ENCODE measurements at places on chromosomes 2 and 18.

GRCh38 chr2:17540093-17540812 lies at the start of gene VSNL1:
Gene VSNL1 (plus strand): TSS chr2:17540696. CDS start chr2:17592075, 51,379 bp downstream.
- DNase-seq: peak; percentile 94

DNA sequence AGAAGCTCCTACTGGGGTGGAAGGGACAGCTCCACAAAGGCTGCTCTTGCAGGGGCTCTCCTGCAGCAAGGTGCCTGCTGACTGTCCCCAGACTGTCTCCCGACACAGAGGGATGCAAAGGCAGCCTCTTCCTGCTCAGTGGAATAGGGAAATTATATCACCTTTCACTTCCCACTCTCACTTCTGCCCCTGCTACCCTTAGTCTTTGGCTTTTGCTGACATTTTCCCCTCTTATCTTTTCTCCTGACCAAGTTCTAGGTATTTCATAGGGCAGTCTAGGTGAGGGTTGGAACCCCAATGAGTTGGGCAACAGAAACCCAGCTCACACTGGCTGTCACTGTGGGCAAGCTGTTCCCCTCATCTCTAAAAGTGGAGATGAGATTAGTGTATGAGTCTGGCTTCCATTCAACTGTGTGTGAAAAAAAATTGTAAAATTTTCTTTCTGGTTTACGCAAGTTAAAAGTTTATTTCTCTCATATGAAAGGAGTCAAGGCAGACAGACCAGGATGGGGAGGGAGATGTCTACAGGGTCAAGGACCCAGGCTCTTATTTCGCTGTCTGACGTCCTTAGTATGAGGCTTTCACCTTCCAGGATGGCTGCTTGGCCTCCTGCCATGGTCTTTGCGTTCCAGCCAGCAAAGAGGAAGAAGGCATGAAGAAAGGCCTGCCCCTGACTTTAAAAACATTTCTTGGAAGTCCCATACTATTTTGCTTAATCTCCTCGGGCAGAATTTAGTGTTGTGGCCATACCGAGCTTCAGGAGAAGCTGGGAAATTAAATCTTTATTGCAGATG lies 7.5 kb upstream of the MOCOS start:
- DNase-seq: no peak

DNA sequence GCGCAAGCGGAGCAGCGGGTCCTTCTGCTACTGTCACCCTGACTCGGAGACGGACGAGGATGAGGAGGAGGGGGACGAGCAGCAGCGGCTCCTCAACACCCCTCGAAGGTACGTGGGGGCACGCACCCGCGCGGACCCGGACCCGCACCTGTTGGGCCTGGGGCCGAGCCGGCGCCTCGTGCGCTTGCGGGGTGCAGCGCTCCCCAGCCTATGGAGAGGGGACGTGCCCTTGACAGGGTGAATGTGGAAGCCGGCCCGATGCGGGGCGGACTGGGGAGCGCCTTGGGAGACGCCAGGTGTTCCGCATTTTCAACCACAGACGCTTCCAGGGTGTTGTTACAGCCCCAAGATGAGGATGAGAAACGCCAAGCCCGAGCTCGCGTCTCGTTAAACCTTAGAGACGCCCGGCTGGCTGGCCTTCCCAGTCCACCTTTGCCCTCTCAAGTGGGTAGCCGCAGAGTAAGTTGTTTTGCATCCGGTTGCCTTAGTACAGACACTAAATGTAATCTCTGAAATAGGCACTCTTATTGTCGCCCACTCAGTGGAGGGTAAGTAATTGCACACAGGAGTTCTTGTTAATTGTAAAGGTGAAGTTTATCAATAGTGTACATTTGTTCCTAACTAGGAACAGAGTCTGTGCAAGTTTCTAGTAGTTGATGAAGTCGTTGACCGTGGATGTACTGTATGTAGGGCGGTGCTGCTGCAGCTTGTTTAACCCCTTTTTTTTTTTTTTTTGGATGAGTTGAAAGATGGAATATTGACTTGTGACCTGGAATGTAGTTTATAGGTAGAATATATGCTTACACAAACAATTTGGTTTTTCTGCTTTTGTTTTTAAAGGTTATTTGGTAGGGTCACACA lies 815 bp downstream of the GMCL1 start:
- DNase-seq: peak; percentile 43

DNA sequence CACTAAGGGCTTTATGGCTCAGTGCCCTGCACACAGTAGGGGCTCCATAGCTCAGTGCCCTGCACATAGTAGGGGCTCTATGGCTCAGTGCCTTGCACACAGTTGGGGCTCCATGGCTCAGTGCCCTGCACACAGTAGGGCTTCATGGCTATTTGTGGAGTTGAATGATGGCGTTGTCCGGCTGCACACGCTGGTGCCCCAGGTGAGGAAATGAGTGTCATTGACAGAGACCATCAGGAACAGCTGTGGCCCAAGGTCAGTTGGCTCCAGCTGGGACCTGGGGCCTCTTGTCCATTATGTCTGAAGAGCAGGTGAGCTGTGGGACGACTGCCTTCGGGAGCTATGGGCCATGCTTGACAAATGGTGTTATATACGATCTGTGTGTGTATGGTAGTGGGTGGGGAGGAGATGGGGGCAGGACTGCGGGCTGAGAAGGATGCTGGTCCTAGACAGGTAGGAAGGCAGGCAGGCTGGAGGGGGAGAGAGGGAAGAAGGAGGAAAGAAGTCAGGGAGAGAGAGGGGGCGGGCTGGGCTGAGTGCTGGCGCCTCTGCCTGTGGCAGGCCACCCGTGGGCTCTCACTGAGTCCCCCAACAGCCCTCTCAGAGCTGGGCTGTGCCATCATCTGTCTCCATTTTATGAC lies 130.6 kb downstream of the CLIP4 start:
- DNase-seq: no peak

DNA sequence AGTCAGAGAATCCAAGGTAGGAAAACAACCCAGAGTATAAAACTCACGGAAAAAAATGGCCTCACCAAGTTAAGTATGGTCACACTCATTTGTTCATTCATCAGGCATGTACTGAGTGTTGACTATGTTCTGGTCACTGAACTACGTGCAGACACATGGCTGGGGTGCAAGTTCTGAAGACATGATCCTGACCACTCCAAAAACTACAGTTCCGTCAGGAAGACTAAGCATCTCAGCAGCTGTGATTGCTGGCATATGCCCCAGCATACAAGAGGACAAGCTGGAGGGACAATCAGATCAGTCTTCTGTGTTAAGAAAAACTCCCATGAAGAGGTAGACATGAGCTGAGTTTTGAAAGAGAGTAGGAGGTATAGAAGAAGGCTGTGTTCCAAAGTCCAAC lies 72.8 kb downstream of the TCF4 start:
- DNase-seq: no peak

DNA sequence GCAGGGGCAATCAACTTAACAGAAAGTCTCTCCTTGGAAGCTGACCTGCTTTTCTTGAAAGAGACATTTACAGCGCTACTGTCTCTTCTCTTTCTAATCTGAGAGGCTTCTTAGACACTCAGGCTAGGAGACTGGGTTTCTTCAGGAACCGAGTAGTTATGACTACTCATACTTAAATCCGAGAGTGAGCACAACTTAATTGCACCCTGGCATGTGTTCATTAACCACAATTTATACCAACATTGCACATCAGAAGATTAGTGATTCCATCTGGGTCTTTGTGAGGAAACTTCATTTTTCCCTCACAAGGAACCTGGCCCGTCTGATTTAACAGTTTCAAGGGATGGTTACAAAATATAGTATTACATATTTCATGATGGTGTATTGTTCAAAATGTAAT lies 176.9 kb downstream of the UBE2E3 start:
- no peak for DNase-seq

GRCh38 chr2:47088371-47089082 lies 66.6 kb downstream of the STPG4 start:
- peak; percentile 18 for DNase-seq

DNA sequence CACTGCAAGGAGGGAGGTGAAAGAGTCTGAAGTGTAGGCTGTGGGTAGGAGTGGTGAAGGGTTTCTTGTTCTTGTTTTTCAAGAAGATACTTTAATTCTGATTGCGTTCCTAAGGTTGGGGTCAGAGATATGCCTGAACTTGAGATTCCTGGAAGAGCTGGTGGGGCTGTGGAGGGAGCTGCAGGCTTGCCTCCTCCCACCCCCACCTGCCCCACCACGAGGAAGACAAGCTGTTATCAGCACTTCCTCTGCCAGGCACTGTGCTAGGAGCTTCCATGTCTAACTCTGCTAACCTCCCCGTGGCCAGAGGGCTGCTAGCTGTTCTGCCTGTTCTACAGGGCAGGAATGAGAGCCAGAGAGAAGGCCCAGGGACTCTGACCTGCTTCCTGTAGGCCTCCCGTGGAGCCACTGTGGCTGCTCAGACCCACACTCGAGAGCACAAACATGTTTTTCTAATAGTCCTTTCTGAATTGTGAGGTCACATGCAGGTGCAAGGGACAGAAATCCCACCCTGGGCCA lies 13.7 kb downstream of the ANKRD23 start:
- DNase-seq: no peak

- DNase-seq: peak; percentile 0
Measured at GRCh38 chr2:216989340-216990129, 129.7 kb upstream of the TNP1 start.

- no peak for DNase-seq
Measured at GRCh38 chr2:211473116-211473515, 916.7 kb downstream of the CPS1 start.

DNA sequence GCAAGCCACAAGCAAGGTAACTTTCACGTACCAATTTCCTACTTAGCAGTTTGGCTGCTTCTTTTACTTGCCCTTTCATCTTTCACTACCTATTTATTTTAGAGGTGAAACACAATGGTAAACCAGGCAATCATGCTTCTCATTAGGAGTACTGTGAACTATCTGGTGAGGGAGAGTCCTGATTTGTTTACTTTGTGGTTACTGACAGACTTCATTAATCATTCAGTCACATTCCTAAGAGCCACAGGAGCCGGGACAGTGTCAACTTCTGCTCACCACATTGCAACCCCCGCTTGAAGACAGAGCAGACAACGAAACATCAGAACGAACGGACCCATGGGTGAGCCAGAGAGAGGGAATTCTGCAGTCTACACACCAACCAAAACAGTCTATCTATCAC lies 28.8 kb downstream of the TUBB6 start:
- DNase-seq: peak; percentile 68

DNA sequence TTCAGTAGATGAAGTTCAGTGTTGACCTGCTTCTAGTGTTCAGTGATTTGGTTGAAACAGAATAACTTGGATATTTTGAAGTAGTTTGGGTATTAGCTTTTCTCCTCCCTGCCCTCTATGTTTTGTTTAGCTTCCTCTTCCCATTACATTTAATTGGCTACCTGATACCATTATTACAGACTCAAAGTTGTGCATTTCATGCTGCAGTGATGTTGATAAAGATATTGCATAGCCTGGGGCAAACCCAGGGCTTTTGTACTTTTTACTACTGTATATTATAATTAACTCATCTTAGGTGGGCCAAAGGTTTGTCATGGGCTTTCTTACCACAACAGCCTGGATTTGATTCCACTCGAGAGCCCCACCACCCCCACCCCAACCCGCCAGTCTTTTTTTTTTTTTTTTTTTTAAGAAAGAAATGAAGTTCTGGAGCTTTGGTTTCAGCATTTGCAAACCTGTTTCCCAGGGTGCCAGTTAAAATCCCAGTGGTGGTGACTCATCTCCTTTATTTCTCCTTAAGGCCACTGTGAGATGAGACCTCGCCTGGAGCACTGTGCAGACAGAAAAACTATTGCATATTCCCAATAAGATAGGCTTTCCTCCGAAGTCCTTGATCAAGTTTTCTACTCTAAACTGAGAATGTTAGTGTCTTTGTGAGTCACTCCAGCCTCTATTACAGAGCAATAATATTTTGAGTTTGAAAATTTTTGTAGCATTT lies 393.7 kb upstream of the FANCL start:
- peak; percentile 69 for DNase-seq

All from mammary epithelial cell (primary cell).